Stimulated activated CD8-positive, alpha-beta memory T cell treated with anti-CD3 and anti-CD28 coated beads, Interleukin-12 subunit alpha, Interleukin-12 subunit beta, amount 100 ng/mL, for 4 hours (primary cell): ENCODE measurements at places on chromosomes 11 and 22.

- no peak for DNase-seq
Measured at GRCh38 chr22:50299785-50300619, 7.4 kb downstream of the PLXNB2 start.

DNA sequence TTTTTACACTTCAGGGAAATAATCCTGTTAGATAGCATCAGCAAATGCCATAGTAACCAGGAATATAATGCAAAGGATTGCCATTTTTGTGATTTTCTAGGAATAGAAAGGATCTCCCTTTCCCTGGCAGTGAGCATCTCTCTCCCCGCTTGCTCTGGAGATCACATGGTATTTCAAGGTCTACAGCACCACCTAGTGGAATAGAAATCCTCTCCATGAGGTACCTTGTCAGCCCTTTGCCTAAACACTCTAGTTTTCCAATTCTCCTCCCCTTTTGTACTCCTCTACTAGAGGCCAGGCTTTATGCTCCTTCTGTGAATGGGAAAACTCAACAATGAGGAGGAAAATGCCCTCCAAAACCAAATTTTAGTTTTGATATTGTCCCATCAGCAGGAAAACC is 78.4 kb downstream of the XRRA1 start:
- DNase-seq, result no peak

GRCh38 chr22:37080438-37080837 is 28.9 kb downstream of the KCTD17 start:
- DNase-seq, result no peak

- peak; percentile 35 for DNase-seq
Measured at GRCh38 chr11:63866211-63866610, 27.3 kb downstream of the MARK2 start.

DNA sequence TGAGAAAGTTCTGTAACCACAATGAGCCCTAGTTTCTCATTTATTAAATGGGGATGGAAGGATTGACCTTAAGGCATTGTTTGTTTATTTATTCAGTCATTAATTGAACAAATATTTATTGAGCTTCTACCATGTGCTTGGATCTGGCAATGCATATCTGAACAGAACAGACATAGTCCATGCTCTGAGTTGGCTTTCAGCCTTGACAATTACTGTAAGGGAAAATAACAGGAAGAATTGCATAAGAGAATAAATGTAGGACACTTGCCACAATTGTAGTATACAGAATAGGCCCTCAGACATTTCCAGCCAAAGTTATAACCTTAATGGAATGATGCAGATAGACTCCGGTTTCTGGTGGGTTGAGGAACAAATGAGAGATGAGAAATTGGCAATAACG is 160.5 kb upstream of the TTC12 start:
- no peak for DNase-seq

GRCh38 chr11:125505492-125506080 is 9.5 kb upstream of the FEZ1 start:
- DNase-seq, result no peak

GRCh38 chr22:17265649-17266248 is 46.5 kb upstream of the ADA2 start:
- DNase-seq, result no peak

GRCh38 chr22:46929710-46930204 is 167.3 kb downstream of the TBC1D22A start:
- DNase-seq, result no peak

DNA sequence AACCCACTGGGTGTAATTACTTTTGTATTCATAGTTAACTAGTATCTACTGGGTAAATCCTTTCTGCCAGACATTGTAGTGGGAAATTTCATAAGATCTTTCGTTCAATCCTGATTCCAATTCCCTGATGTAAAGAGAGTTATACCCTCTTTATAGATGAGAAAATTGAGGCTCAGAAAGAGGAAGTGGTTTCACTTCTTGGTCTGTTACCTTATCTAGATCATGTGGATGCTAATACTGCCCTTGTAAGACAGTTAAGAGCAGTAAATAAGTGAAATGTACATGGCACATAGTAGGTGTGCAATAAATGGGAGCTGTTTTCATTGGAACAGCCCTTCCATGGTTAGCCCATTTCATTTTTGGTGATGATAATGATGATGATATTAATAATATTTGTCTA is 46.7 kb downstream of the TIMP3 start:
- no peak for DNase-seq

DNA sequence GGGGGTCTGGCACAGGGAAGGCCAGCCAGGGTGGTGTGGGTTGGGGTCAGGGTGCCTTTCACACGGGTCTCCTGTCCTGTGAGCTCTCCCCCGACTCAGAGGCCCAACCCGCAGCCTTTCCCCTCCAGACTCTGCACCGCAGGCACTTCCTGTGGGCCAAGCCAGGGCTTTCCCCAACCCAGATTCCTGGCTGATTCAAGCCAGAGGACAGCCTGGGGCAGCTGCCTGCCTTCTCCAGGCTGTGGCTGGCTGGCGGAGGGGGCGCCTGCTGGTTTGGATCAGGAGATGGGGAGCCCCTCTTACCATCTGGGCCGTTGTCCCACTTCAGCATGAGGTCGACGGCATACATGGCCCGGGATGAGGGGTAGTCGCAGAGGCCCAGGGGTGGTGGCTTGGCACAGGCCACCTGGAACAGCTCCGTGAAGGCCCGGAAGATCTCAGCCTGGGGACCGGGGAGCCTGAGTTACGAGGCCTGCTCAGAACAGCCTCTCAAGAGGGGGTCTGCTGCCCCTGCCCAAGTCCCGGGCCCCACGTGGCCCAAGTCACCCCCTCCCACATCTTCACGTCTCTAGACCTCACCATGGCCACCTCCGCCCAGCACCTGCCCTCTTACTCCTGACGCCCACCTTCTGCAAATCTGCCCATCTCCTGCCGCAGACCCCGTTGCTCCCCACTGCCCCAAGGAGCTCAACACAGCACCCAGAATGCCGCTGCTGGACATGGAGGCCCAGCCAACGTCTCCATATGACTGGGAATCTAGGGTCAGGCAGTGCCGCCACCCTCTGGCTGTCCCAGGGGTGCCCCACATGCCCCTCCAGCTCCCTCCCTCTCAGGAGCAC is 17.3 kb downstream of the TSPO start:
- no peak for DNase-seq

- DNase-seq, result no peak
Measured at GRCh38 chr22:38313384-38313955, 3.8 kb downstream of the CSNK1E start.

GRCh38 chr11:80007616-80008015 is 566.8 kb upstream of the TENM4 start:
- DNase-seq, result no peak

DNA sequence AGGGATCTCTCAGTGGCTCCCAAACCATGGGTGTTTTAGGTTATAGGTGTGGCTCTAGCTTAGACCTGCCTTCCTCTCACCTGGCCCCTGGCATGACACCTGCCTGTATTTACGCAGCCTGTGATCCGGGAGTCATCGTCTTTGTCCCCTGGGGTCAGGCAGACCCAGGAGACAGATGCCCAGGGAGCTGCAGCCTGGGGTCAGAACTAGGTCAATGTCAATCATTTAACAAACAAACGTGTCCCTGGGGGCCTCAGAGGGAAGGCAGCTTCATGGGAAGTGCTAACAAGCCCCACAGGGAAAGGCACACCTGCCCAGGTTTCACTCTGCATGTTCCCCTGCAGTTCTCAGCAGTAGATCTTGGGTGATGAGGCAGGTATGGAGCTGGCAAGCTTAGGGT is 12.0 kb downstream of the BACE1-AS start:
- DNase-seq, result no peak

- DNase-seq, result no peak
Measured at GRCh38 chr22:25366408-25366807, 147.0 kb downstream of the CRYBB2 start.

- no peak for DNase-seq
Measured at GRCh38 chr22:22553735-22554586, 5.1 kb downstream of the PRAME start.

GRCh38 chr11:69483691-69484426 is 2.4 kb downstream of the LINC01488 start:
- no peak for DNase-seq

DNA sequence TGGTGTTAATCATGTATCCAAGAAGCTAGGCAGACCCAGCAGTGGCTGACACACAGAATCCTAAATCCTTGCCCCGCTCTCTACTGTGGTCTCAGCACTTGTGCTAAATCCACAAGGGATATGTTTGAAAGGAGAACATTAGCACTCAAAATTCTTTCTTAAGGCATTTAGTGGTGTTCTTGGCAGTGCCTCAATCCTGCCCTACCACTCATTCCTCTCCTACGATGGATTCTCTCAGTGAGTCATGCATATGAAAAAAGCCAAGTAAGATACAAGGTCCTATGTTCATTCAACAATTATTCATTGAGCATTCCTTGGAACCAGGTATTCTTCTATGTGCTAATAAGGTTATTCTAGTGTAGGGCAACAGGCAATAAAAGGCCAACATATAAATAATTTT is 31.2 kb downstream of the RRP8 start:
- no peak for DNase-seq

- DNase-seq, result no peak
Measured at GRCh38 chr11:77024745-77025144, 9.5 kb upstream of the B3GNT6 start.

GRCh38 chr22:42919199-42919598 is 62.1 kb upstream of the ARFGAP3 start:
- no peak for DNase-seq

- DNase-seq, result no peak
Measured at GRCh38 chr11:126080161-126080941, 17.7 kb upstream of the CDON start.

- DNase-seq, result no peak
Measured at GRCh38 chr11:134558258-134558835, 146.3 kb upstream of the B3GAT1 start.

DNA sequence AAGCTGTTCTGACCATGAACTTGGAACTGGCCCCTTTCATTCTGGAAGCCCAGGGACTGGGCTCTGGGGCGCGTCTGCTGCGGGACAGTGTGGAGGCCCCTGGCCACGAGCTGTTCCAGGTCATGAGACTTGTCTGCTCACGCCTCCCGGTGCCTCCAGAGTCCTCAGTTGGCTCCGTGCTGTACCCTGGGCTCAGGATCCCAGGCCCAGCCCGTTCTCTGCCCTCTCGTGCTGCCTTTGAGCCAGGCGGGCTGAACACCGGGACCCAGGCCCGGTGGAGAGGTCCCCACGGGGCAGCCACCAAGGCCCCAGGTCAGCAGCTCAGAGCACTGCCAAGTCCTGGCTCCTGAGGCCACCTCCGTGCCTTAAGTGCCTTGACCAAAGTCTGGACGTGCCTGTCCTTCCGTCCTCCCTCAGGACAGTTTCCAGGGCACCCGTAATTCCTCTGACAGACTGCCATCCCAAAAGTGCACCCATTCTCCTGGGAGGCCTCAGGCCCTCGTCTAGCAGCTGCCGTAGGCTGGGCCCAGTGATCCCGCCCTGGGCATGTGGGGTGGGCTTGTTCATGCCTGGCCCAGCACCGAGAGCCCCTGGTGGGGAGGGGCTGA is 36.3 kb upstream of the PPARA start:
- DNase-seq, result no peak

- no peak for DNase-seq
Measured at GRCh38 chr11:96049426-96049825, 125.5 kb upstream of the MTMR2 start.

GRCh38 chr22:19757985-19758895 is 2.3 kb upstream of the TBX1 start:
- no peak for DNase-seq

DNA sequence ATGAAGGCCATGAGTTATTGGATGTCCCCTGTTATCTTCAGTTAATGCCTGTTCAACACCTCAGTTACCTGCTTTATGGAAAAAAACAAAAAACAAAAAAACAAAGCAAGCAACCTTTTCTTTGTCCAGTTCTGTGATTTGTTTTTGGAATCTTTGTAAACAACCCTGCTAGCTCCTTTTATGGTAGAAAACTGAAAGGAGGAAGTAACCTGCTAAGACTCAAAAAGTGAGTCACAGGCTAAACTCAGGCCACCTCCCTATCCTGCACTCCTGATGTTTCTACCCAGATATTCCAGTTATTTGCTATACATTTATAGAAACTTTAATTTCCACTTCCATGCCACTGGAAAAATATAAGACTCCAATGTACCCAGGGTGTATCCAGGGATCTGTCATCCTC is 20.6 kb upstream of the TLCD5 start:
- no peak for DNase-seq

DNA sequence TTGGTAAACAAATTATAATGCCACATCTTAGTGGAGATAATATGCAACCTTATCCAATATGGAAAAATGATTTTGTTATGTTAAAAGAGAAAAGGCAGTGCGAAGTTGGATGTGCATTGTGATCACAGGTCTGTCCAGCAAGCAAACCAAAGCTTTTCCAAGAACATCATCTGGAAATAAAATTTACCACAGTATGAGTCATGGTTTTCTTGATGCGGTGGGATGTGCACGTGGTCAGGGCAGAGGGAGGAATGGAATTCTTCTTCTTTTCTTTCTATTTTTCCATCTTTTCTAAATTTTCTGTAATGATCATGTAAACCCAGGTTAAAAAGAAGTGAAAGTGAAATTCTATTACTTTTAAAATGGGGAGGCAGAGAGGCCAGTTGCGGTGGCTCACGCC is 169.8 kb downstream of the C11orf91 start:
- DNase-seq, result no peak

DNA sequence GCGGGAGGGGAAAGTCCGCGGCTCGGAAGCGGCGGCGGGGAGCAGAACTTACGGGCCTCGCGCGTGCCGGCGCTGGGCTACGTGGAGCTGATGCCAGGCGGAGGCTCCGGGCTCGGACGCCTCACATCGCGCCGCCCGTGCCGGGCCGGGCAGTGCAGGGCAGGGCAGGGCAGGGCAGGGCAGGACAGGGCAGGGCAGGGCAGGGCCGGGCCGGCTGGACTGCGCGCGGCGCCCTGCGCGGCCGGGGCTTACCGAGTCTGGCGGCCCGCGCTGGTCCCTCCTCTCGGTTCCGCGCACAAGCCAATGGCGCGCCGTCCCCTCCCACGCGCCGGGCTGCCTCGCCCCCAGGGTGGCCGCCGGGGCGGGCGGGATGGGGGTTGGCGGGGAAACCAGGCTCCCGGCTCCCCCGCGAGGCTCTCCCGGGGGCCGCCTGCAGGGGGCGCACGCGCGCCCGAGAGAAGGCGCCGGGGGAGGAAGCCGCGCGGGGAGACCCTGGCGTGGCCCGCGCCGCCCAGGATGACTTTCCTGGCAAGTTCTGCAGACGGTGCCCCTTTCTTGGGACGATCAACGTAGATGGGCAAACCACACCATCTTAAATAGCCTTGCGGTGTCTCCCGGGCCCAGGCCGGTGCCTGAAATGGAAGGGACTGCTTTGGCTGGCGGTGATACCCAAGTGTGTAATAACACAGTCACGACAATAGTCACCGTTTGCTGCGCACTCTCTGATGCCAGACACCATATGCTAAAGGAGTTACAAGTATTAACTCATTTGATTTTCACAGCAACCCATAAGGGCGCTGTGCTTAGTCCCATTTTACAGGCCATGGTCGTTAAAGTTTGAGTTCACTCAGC is at the start of gene TP53I11:
TP53I11 (minus strand) TSS at position 259 of the 852 bp plus-strand sequence. CDS start 12,548 bp downstream, outside the sequence.
- DNase-seq, result peak; percentile 68
